Activated T-helper 1 cell treated with anti-CD3 and anti-CD28 coated beads, Interleukin-2, amount 50 U/mL, for 16 hours (primary cell): ENCODE measurements at places on chromosomes 1 and 21.

DNA sequence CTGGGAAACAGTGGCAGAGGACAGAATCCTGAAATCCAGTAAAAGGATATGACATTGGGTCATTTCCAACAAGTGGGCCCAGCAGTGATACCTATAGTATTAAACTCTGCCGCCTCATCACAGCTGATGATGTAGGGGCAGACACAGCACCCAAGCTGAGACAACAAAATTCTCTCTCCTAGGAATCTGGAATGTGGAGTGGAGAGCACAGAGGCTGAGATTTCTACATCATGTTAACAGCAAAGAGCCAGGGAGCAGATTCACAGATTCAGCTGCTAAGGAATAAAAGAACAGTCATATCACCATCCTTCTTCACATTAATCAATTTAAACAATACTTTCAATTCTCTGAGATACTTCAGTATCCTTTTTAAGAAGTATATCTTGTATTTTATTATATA, 61.9 kb downstream of the CRP start:
- no peak for DNase-seq

GRCh38 chr1:48654606-48655210, 122.0 kb downstream of the BEND5 start:
- no peak for DNase-seq

GRCh38 chr1:163570071-163570470, 248.3 kb downstream of the NUF2 start:
- DNase-seq = no peak

DNA sequence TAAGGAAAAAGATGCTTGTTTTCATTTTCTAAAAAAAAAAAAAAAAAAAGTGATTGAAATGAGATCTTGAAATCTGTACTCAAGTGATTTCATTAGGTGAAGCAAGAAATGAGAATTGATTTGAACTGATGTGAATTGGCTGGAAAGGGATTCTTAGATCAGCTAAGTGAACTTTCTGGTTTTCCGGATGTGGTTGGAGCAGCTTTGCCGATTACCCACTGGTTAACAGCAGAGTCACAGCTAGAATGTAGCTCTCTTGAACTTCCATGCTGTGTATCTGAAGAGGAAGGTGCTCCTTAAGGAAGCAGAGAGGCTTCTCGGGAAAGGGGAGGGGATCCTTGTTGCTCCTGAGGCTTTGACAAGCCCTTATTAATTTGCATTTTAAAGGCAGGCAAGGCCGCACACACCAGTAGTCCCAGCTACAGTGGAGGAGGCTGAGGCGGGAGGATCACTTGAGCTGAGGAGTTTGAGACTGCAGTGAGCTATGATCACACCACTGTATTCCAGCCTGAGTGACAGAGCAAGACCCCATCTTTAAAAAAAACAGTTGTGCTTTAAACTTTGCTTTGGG, 28.7 kb upstream of the PWP2 start:
- no peak for DNase-seq
